ENCODE measurements at places on chromosomes 11 and 22.

DNA sequence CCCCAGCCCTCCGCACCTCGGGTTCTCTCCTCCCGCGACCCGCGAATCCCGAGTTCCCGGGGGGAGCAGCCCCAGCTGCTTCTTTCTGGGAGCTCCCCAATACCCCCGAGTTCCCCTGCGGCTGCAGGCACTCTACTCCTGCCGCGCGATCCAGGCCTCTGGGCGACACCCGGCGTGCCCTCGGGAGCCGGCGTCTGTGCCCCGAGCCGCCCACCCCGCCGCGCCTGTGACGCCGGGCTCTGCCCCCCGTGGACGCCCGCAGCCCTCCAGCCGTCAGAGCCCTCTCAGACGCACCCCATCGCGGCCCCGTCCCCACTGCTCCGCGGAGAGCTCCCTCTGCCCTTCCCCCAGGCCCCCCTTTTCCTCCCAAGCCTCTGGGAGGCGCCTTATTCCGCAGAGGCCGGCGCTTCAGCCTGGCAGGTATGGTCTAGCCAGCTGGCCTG, 422 bp downstream of the GLB1L2 start:
- DNase-seq: no peak

DNA sequence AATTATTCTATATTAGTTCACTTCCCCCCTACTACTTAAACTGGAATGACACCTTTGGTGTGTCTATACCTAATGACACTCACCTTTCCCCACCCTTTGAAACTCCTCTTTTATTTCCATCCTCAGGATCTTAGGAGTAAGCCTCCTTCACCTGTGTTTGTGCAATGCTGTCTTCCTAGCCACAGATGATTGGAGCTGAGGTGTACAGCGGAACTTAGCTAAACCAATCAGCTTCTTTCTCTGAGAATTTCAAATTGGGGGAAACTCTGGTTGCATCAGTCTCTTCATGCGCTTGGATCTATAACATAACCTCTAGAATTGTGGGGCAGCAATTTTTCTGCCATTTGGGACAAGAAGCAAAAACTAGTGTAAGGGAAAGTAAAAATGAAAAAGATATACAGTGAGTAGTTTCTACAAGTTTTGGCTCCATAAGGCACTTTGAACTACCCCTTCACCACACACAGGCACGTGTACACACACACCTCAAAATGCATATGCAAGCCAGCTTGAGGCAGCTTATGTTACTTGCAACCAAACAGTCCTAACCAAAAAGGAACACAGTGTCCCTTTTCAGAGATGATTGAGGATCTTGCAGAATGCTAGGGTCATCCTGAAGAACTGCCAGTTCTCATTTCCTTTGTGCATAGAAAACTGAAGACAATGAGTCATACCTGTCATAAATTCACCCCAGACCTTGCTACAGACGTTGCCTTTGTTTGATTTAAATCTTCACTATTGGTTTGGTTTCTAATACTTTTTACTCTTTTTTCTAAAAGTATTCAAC, 36.0 kb upstream of the LDLRAD3 start:
- DNase-seq: no peak

- DNase-seq: no peak
Measured at GRCh38 chr11:61701242-61701886, 21.2 kb downstream of the DAGLA start.

DNA sequence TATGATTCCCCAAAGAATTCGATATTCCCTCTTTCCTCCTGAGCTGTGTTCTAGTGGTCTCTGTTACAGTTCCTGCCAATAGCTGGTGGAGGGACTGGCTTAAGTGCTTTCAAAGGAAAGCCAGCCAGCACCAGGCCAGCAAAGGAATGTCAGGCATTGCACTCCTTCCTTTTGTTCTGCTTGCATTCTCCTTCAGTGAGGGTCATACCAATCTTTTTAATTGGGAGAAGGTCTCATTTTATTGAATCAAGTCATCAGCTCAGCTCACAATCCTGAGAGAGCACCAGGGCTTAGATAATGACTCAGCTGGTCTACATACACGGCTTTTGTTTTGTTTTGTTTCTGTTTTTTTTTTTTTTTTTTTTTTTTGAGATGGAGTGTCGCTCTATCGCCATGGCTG, 222.9 kb downstream of the NAV2 start:
- no peak for DNase-seq
